Kidney epithelial cell (primary cell): ENCODE measurements at places on chromosomes 12 and 14.

GRCh38 chr12:46950094-46950493, 124.3 kb upstream of the SLC38A4 start:
- no peak for DNase-seq

DNA sequence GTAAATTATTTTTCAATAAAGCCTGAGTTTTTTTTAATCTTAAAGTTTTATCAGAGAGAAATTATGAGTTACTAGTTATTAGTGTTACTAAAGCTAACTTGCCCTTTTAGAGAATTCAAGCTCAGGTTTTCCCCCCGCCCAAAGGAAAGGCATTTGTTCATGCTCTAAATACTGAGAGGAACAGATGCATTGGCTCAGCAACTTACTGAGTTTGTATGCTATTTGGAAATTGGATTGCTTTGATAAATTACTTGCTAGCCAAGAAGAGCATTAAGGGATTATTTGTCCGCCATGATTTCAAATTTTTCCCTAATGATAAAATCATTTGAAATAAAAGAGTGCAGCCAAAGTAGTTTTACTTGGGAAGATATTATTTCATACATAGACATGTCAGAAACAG, 149.4 kb downstream of the METTL25 start:
- DNase-seq: no peak

DNA sequence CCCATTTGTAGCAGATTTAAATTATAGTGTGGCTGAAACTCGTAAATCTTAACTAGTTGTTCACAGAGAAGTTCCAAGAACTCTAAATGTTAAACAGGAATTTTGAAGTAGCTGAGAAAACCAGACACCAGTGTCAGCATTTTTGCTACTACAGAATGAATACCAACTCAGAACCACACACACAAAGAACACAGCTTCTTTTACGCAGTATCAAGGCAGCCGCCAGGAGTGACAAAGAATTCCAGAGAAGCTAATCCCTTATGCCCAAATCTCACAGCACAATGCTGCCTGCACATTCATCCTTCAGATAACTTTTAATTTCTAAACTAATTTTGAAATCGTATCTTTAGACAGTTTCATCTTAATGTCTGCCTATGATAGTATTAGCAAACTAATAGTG, 37.4 kb downstream of the SLC6A15 start:
- DNase-seq: no peak

GRCh38 chr12:13093848-13094220, 9.6 kb downstream of the GSG1 start:
- no peak for DNase-seq

DNA sequence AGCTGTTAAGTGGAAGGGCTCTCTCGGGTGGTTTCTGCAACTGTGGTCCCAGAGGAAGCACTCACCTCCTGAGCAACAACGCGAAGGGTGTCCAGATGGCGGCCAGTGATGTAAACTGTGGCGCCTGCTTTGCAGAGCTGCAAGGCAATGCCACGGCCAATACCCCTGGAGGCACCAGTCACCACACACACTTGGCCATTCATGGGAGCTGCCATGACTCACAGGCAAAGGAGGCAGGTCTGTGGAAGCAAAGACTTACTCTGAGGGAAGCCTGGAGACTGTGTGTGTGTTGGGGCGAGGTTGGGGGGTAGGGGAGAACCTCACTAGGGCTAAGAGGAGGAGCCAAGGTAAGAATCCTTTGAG, 707 bp downstream of the DHRS1 start:
- peak; percentile 48 for DNase-seq

GRCh38 chr12:51683763-51684357, 92.8 kb downstream of the SCN8A start:
- DNase-seq: no peak

DNA sequence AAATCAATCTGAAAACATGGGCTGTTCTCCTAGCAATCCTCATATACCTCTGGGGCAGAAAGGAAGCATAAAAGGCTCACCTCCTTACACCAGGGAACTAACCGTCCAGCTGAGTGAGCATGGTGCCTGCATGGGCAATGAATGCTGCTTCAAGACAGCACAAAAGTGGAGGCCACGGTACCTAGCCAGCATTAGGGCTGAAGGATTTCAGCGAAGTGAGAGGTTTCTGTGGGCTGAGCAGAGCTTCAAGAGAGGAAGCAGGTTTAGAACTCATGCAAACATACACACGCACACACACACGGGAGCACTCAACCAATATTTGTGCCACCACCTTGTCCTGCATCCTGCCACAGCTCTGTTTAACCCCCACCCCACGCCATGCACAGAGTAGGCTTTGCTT, 838.5 kb upstream of the TMEM132C start:
- no peak for DNase-seq

DNA sequence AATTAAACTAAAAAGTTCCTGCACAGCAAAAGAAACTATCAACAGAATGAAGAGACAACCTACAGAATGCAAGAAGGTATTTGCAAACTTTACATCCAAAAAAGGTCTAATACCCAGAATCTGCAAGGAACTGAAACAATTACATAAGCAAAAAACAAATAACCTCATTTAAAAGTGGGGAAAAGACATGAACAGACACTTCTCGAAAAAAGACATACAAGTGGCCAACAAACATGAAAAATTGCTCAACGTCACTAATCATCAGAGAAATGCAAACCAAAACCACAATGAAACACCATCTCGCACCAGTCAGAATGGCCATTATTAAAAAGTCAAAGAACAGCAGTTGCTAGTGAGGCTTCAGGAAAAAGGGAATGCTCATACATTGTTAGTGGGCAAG, 15.2 kb downstream of the PDE6H start:
- no peak for DNase-seq

GRCh38 chr12:51377099-51377984, 13.9 kb downstream of the GALNT6 start:
- no peak for DNase-seq

- DNase-seq: no peak
Observed at GRCh38 chr12:21330682-21331253, 3.9 kb downstream of the SLCO1A2 start.

- no peak for DNase-seq
Observed at GRCh38 chr14:59699442-59699841, 122.8 kb upstream of the CCDC175 start.

DNA sequence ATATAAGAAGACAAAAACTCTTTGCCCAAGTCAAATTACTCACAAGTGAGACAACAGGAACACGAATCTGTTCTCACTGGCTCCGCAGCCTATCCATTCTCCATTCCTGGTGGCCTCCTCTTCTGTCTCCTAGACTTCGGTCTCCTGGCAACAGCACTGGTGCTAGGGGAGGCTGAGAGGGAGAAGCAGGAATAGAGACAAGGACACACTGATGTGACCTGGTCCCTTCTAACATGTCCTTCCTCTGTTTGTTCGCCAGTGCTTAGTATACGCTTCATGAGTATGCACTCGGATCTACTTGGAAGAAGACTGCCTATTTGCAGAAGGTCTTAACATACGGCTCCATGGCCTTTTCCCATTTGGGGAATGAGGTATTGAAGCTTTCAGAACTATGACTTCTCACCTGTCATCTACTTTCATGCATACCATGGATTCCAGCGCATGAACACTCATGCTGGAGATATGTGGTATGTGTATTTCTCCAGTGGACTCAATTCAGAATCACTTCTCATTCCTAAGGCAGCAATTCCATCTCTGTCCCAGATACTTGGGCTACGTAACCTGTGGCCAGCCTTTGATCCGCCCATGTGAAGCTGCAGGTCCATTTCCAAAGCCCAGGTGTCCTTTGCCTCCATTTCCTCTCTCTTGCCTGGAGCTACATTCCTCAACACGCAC, 33.9 kb downstream of the BHLHE41 start:
- DNase-seq: peak; percentile 50

- no peak for DNase-seq
Observed at GRCh38 chr14:57999471-57999870, 133.6 kb upstream of the SLC35F4 start.

DNA sequence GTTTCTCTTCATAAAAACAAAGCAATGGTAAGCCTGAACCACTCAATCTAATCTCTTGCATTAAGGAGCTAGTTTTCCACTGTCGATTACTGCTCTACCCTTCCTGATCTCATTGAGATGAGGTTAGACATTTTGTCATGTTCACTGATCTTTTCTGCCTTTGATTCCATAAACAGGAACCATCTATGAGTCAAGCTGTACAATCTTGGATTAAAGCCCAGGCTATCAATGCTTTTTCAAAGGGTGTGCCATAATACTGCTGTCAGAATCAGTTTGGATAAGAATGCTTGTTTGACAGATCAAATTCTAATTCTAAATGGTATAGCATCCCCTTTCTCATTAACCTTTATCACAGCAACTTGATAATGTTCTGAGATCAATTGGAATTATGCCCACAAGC, 16.1 kb downstream of the GRIP1 start:
- no peak for DNase-seq

DNA sequence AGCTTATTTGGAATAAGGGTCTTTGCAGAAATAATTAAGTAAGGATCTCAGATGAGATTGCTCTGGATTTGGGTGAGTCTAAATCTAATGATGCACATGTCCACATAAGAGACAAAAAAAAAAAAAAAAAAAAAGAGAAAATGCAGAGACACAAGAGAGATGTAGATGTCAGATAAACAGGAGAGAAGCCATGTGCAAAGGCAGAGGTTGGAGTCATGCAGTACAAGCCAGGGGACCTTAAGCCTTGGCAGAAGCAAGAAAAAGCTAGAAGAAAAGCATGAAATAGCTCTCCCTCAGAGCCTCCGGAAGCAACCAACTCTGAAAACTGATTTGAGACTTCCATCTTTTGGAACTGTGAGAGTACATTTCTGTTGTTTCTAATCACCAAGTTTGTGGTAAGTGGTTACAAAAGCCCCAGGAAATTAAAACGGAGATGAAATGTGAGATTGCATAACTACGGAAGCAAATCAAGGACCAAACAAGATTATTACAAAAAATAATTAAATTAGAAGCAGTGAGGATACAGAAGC, 1304.0 kb upstream of the SEL1L start:
- no peak for DNase-seq

GRCh38 chr12:88058719-88059077, 29.5 kb upstream of the C12orf50 start:
- DNase-seq: no peak

- no peak for DNase-seq
Observed at GRCh38 chr14:56816574-56817391, 6.5 kb upstream of the OTX2 start.

GRCh38 chr12:91093341-91093740, 18.0 kb downstream of the LUM start:
- DNase-seq: no peak

GRCh38 chr12:131050463-131051154, 96.9 kb downstream of the ADGRD1 start:
- no peak for DNase-seq

DNA sequence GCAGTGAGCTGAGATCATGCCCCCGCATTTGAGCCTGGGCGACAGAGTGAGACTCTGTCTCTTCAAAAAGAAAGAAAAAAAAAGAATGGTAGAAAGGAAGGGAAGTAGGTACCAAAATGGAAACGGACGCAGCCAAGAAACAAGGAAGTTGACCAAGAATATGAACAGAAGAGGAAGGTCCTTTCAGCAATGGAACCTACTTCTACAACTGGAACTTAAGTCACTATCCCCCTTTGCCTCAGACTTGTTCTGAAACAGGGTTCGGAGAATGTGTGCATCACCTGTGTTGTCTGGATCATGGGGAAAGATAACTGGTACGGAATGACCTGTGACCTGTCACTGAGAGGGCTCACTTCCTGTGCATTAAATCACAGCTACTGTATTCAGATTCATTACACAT, 43.9 kb upstream of the RNASE1 start:
- DNase-seq: no peak

GRCh38 chr14:95300002-95300696, 19.6 kb downstream of the CLMN start:
- peak; percentile 43 for DNase-seq

DNA sequence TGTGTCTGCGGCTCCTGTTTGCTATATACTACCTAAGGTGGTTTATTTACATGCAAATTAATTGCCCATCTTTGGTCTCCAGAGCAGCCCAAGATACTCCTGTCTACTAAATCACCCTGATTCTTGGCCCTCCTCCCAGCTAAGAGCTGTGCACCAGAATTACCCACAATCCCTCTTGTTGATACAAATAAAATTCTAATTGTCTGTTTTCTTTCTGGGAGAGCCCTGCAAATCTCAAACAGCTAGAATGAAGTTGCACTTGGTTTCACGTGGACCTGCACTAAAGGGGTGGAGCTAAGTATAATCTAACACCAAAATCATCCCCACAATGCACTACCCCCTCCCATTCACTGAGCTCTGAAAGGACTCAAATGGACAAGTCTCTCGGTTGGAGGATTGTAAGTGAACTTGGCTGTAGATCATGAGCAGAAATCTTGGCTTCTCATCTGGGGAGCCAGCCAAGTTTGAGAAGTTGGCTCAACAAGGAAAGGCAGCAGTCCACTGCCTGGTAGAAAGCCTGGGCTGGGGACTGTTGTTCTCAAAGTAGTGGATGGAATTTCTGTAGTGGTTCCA, 6.6 kb downstream of the MAX start:
- DNase-seq: no peak

GRCh38 chr14:100832311-100832960, 6.5 kb downstream of the MEG3 start:
- DNase-seq: no peak

DNA sequence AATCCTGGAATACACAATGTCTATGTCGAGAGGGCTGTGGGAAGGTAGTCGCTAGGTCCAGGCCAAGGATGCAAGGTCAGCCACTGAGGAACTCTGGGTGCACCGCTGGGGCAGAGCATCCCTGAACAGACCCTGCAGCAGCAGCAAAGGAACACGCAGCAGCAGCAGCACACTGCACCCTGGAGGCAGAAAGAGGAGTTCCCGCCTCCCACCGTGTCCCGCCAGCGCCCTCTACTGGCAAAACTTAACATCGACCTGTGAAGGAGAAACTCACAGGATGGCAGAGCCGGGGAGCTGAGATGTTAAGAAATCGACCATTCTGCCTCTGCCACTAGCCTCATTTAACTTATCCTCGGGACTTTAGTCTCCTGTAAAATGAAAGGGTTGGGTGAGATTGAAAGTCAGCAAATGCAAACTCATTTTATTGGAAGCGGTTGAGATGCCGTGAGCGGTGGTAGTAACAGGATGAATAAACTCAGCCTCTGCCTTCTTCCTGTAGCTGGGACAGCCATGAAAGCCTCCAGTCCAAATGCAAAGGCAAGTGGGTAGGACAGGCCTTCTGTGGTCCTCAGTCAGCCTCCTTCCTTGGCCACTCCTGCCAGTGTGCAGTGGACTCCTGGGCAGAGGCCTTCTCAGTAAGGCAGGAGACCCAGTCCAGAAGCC, 45.6 kb downstream of the STAB2 start:
- DNase-seq: no peak

DNA sequence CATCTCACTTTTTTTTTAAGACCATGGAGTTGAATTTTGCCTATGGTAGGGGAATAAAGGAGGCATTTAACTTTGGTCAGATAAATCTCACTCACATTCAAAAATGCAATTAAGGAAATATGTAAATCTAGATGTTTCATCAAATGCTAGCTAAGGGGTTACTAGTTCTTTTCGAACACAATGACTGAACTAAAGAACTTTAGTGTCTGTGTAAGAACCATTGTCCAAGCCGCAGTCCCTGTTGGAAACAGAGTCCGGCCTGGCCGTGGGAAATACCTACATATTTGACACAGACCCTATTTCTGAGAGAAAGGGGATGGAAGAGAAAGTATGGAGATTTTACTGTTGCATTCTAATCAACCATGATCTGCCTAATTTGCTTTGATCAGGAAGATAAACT, 17.4 kb downstream of the LGR5 start:
- DNase-seq: no peak

GRCh38 chr14:92462568-92462967, 51.0 kb upstream of the RIN3 start:
- DNase-seq: no peak
